ENCODE measurements at places on chromosomes 6 and 20.

GRCh38 chr6:144215402-144215931, 65.2 kb downstream of the STX11 start:
- DNase-seq, result no peak

DNA sequence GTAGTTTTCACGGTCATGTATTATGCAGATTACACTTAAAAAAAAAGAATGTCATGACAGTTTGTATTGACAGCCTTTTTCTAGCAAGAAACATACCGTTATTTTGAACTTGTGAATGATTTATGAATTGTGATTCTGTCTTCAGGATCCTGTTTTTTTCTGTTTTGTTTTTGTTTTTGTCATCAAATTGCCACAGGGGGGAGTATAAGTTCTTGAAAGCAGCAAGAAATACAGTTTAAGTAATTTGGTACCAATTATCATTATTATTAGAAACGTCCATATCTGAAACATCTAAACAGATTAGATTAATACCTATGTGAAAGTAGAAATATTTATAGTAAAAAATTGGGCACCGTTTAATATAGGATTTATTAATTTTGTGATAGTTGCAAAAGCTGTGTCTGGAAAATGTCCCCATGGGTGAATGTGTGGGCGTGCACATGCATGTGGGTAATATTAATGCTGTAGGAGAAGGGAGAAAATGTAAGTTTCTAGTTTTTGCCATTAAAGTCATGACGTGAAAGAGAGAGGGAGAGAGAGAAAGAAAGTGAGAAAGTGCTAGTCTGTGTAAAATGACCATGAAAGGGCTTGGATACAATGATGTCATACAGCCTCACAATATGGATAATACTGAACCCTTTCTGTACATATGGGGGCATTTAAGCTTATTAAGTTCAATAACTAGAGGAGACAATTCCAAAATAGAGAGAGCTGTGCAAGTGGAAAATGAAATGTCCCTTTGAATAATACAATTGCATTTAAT, 9.4 kb upstream of the CCN2 start:
- no peak for DNase-seq

DNA sequence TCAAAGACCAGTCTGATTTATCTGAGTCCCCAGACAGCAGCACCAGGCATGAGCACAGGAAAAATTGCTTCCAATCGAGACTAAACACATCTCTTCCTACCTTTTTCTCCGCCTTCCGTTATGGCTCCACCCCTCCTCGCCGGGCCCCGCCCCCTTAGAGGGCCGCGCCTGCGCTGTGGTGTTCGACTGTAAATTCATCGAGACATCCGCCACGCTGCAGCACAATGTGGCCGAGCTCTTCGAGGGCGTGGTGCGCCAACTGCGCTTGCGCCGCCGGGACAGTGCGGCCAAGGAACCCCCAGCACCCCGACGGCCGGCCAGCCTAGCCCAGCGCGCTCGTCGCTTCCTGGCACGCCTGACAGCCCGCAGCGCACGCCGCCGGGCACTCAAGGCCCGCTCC, 8.9 kb downstream of the REM1 start:
- no peak for DNase-seq

DNA sequence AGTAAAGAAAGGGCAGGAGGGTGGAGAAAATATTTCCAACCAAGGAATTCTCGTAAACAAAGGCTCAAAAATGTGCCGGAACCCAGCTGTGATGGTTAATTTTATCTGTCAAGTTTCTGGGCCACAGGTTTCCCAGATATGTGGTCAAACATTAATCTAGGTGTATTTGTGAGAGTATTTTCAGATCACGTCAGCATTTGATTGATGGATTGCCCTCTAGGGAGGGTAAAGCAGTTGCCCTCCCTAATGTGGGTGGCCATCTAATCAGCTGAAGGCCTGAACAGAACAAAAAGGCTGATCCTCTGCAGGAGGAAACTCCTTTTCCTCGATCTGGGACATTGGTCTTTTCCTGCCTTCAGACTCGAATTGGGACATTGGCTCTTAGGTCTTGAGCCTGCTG, 298.7 kb upstream of the TCF21 start:
- no peak for DNase-seq

GRCh38 chr20:432208-432607, 24.1 kb downstream of the RBCK1 start:
- DNase-seq, result no peak

- no peak for DNase-seq
Observed at GRCh38 chr20:23608251-23608846, 2.6 kb upstream of the CST9 start.

- DNase-seq, result no peak
Observed at GRCh38 chr6:100381111-100381510, 83.6 kb downstream of the SIM1 start.

DNA sequence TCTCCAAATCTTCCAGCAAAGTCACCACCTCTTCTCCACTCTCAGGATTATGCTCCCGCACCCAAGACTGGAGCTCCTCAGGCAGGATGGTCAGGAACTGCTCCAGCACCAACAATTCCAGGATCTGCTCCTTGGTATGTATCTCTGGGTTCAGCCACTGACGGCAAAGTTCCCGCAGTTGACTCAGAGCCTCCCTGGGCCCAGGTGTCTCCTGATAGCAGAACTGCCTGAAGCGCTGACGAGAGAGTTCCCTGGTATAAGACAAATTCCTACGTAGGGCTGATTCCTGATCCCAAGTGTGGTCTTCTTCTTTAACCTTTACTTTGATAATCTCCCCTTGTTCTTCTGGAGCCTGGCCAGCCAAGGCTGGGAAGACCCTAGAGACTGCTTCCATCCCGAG, 60.6 kb downstream of the GPX5 start:
- DNase-seq, result no peak

GRCh38 chr20:64058536-64058935, 4.5 kb upstream of the TCEA2 start:
- no peak for DNase-seq

- DNase-seq, result peak; percentile 35
Observed at GRCh38 chr6:26205625-26206574, 118.7 kb downstream of the HFE start.

GRCh38 chr20:6685181-6685582, 82.3 kb upstream of the BMP2 start:
- no peak for DNase-seq

DNA sequence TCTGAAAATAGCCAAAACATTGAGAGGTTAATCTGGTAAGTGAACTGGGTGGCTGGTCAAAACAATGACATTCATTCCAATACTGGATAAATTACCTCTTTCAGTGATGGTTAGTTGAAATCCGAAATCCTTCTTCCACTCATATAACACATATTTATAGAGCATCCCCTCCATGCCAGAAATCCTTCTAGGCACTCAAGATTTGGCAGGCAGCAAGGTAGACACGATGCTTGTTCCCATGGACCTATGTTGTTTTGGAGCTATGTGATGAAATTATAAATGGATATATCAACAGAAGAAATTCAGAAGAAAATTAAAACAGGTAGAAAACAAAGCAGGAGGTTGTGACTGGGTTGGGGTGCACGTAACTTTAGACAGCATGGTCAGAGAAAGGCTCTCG, 26.3 kb upstream of the SNRPB2 start:
- no peak for DNase-seq

DNA sequence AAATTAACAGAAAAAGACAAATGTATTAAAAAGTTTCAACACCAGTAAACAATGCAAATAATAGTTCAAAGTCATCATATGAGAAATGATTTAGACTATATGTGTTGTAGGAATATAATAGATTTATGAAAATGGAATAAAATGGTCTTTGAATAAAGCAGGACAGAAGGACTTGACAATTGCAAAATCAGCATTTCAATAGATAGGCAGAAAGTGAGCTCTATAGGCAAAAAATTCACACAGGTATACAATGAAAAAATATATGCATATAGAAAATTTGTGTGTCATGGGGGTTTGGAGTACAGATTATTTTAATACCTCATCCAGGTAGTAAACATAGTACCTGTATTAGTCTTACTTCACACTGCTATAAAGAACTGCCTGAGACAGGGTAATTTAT, 571.1 kb upstream of the EYS start:
- DNase-seq, result no peak

DNA sequence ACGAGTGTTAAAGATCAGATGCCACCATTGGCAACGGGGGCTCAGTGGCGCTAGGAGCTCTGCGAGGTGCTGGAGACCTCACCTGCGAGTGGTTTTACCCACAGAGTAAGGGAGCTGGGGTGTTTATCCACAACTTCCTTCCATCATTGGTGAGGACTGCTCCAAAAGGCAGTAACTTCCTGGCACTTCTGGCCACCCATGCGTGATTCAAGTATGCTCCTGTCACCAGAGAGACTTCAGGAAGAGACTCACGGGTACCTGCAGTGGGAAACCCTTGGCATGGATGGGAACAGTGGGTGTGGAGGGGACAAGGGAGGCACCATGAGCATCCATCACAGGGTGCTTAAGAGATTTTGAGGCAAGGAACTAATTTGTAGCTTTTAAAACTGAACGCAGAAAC, 53.2 kb downstream of the RIN2 start:
- DNase-seq, result no peak

GRCh38 chr6:130852844-130853554, 25.8 kb downstream of the SMLR1 start:
- no peak for DNase-seq

All from memory B cell (primary cell).